NCI-H1436 treated with DMSO at 0.1 percent for 48 hours (cell line): ENCODE measurements at places on chromosomes 1 and 21.

- no peak for DNase-seq
Measured at GRCh38 chr21:45779226-45779625, 135.7 kb downstream of the PCBP3 start.

- no peak for DNase-seq
Measured at GRCh38 chr1:212470059-212470458, 37.3 kb downstream of the NENF start.

DNA sequence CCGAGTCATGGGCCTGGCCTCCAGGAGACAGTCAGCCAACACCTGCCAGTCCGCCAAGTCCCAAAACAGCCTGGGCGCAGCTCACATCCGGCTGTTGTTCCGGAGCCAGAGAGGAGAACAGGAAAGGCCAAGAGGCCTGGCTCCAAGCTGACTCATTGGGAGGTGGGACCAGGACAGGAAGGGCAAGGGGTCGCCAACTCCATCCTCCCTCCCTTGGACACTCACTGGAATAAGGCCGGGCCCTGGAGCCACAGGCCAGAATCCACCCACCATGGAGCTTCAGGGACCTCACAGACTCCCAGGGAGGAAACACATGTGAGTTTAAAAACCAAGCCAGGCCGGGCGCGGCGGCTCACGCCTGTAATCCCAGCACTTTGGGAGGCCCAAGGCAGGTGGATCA lies 25.1 kb upstream of the CLIC4 start:
- DNase-seq = no peak

GRCh38 chr1:201461645-201462441 lies 7.1 kb downstream of the PHLDA3 start:
- DNase-seq = no peak

GRCh38 chr1:12568009-12568767 lies 49.8 kb downstream of the DHRS3 start:
- no peak for DNase-seq

DNA sequence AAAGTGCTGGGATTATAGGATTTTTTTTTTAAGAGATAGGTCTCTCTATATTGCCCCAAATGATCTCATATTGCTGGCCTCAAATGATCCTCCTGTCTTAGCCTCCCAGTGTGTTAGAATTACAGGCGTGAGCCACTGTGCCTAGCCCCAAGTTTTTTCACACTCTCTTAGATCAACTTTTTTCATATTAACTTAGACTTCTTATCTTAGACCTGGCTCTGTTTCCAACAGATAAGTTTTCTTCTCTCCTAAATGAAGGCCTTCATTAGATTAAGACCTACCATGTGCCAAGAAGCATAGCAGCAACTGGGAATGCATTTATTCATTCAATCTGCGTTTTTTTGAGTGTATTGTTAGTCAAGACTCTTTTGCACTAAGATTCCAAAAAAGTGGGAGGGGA lies 20.2 kb upstream of the HTR1D start:
- no peak for DNase-seq

DNA sequence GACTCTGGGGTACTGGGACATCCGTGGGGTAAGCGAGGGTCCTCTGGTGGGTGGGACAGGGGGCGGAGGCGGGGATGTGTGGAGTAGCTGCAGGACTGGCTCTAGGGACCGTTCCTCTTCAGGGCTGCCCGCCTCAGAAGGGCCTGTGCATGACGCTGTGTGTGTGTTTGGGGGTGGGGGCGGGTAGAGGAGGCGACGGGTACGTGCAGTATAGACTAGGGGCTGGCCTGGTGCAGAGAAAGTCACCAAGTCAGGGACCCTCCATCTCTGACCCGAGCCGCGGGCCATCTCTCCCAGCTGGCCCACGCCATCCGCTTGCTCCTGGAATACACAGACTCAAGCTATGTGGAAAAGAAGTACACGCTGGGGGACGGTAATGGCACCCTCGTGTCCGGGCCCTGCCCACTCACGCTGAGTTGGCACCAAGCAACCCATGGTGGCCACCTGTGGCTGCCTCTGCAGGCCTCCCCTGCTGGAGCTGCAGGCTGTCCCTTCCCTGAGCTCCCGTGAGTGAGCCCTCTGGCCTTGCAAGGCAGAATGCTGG lies 342 bp downstream of the GSTM5 start:
- no peak for DNase-seq

DNA sequence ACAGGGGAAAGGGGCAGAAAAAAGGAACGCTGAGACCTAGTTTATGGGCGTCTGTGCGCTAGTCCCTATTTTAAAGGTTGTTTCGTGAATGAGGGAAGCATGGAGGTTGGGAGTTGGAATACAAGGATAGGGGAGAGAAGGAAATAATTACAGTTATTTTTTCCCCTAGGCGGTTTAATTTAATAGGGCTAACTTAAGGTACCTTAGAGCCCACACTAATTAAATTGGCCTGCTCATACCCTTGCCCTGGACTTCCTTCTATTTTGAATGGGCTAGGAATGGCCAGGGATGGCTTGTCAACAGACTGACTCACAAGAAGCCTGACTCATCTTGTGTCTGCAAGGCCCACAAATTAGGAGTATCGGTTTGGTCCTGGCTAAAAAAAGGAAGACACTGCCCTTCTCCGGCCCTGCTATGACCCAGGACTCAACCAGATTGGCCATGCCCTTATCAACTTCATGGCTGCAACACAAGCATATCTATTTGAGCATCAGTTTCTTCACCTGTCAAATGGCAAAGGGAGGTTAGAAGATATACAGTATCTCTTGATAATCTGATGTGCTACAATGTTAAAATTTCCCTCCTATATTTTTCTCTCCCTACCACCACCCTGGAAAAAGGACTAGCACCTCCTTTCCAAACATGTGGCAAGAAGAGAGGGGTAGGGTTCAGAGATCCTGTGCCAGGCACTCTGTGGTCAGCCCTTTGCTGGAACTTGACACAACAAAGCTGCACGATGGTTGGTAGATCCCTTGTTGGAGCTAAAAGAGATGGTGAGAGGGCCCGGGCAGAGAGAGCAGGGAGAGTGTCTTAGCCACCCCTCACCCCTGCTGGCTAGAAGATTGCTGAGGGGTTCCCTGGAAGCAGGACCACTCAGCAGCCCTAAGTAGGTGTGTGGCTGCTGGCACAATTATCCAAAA lies 2.2 kb upstream of the SSBP3 start:
- DNase-seq = no peak

GRCh38 chr1:80363689-80364475 lies 1357.4 kb upstream of the ADGRL4 start:
- no peak for DNase-seq

GRCh38 chr1:100955322-100955721 lies 59.4 kb downstream of the SLC30A7 start:
- DNase-seq = no peak

DNA sequence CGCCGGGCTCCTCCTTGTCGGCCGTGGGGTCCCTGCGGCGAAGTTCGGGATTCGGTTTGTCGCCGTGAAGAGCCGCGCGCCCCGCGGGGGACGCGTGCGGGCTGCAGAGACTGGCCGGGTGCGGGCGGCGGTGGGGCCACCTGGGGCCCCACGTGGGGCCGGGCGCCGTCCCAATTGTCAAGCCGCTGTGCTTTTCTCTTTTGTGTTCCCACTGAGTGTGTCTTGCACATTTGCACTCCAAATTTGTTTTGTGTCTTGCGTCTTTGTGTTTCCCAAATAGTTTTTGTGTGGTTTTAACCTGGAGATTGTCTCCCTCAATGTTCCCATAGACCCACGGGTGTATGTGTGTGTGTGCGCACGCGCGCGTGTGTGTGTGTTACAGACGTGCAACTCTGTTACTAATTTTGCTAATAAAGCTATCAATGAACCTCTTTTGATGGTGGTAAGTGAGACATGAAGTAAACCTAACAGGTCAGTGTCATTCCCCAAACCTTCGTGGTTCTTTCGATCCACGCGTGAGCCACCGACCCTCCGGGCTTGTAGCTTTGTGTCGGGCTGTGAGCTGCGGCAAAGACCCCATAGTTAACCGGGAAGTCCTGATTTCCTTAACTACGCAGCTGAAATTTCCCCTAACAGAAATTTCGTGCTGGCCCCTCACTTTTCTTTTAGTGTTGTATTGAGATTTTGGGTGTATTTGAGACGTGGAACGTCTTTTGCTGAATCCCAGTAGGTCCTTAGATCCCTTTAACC lies 708 bp downstream of the PRDM2 start:
- DNase-seq = no peak

DNA sequence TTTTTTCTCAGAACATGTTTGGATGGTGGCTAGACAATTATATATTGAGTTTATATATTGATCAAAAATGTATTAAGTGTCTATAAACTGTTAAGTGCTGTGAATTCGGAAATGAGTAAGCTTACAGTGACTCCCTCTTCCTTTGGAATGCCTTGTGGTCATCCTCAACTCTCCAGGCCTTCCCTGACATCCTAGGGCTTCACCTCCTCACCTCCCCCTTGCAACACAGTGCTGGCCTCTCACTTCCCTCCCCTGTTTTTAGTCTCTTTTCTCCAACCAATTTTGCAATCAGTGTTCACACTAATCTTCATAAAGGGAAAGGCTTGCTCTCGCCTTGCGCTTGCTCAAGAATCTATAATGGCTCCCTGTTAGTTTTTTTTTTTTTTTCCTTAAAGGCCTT lies 95.1 kb upstream of the C1orf21 start:
- DNase-seq = no peak

- no peak for DNase-seq
Measured at GRCh38 chr1:194309697-194310096, 1123.3 kb upstream of the B3GALT2 start.

- no peak for DNase-seq
Measured at GRCh38 chr1:68202239-68202832, 30.0 kb downstream of the WLS start.

DNA sequence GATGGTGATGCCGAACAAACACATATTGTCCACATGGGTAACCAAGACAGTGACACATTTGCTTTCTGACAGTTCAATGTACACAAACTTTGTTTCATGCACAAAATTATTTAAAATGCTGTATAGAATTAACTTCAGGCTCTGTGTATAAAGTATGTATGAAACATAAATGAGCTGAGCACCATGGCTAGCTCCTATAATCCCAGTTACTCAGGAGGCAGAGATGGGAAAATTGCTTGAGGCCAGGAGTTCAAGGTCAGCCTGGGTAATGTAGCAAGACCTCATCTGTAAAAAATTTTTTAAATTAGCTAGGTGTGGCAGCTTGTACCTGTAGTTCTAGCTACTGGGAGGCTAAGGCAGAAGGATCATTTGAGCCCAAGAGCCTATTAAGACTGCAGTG lies 19.2 kb upstream of the RC3H1 start:
- no peak for DNase-seq

DNA sequence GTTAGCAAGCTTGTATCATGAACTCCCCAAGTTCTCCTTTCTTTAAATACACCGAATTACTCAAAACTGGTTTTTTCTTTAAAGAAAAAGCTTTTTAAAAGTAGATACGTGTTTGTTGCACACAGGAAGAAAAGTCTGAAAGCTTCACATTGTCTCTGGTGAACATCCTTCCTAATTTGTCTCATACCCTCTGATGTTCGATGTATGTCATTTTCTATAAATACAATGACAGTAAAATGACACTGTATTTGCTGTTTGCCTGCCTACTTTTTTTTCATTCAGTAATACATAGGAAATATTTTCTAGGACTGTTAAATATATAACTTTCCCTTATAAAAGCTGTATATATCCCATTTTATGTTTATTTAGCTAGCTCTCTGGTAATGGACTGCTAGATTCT lies 153.9 kb downstream of the GALNT2 start:
- no peak for DNase-seq

DNA sequence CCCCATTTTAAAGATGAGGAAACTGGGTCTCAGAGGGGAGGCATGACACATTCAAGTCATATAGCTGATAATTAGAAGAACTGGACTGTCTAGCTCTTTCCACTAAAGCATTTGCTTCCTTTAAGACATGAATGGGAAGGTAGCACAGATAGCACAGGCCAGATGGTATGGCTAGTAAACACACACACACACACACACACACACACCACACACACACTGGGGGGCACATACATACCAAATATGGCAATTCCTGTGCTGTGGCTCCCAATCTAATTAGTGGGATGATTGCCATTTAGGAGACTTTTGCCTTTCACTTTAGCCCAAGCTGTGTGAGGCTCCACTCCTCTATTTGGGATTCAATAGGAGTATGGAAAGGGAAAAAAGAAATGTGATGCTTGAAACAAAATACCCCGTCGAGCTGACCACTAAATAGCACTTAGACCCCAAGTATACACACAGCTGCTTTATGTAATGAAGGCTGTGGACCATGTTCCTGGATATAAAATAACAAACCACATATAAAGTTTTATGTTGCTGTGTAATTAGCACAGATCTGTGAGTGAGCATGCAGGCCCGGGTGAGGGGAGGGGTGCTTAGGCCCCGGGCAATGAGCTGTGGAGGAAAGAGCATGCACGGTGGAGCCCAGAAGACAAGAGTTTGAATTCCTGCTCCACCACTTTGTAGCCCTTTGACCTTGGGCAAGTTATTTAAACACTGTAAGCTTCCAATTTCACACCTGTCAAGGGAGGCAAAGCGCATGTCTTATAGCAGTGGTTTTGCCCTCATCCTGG lies 6.8 kb upstream of the TRABD2B start:
- no peak for DNase-seq

- DNase-seq = peak; percentile 40
Measured at GRCh38 chr1:202244841-202245261, 51.3 kb downstream of the LGR6 start.

GRCh38 chr1:175188936-175189335 lies 3.6 kb downstream of the KIAA0040 start:
- DNase-seq = no peak

DNA sequence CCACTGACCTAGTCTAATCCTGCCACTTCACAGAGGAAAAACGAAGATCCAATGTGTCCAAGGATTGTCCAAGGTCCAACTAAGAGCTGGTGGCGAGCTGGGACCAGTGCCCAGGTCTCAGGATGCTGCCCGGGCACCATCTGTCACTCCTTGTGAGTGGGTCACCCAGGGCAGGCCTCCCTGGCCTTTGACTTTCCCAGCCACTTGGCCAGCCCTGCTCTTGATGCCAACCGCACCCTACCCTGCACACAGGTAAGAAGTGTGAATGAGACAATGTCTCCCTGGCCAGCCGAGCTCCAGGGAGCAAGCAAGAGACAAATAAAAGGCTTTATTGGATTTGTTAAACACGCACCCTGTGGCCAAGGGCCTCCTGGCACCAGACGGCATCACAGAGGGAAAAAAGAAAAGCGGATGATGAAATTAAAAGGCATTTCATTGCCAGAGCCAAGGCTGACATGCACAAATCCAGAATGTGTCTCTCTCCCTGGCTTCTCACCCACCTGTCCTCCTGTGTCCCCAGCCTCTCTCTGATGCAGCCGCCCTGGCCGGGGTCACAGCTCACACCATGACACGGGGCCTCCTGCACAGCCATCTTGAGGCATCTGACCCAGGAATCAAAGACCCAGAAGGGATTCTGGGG lies 72.8 kb downstream of the CAMK2N1 start:
- DNase-seq = no peak

DNA sequence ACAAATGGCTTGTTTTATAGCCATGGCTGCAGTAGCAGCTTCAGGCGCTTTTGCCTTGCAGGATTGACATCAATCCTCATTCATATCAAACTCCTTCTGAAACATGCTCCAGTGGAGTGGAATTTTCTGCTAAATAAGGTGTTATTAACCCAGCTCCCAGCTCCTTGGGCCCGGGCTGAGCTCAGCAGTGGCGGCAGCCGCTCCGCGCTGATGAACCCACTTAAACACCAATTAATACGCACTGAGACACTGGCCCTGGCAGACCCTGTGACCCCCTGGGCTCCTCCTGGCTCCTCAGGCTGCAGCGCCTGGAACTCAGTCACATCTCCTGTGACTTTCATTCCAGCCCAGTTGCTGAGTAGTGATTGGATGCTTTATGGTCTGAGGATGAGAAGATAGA lies 137.4 kb upstream of the GRIK3 start:
- DNase-seq = no peak

GRCh38 chr1:70038025-70038424 lies 167.4 kb downstream of the LRRC40 start:
- DNase-seq = no peak
